ENCODE measurements at places on chromosomes 2 and 18. TPM values are rescaled to one million over a fixed set of nuclear protein-coding genes. Genes with fewer than 3 reads are reported as not detected.
A peak's percentile ranks its signal among the peaks of the same experiment; 100 is the strongest.

GRCh38 chr2:55842046-55842445, 81.5 kb downstream of the EFEMP1 start:
- DNase-seq: no peak

GRCh38 chr18:13628211-13628610, 98.1 kb downstream of the FAM210A start:
- DNase-seq: no peak

DNA sequence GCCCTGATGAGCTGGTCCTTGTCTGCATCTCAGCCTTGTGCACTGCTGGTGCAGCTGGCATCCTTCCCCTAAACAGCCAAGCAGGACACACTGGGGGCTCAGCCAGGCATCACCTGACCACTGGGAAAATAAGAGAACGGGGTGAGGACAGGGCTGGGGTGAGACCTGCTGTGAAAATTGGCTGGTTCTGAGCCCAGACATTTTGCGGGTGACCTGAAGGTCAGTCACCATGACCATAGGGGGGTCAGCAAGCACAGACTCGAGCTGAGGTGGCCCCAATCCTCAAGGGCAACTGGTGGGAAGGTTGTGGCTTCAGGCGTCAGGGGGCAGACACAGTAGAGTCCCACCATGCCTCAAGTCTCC, 144.9 kb upstream of the TWIST2 start:
- DNase-seq: no peak

GRCh38 chr18:22734791-22735627, 198.1 kb upstream of the RBBP8 start:
- peak; percentile 26 for DNase-seq

GRCh38 chr2:147364597-147364996, 480.2 kb upstream of the ACVR2A start:
- no peak for DNase-seq

- DNase-seq: no peak
These were observed 174.3 kb downstream of the BCL2 start for GRCh38 chr18:63145166-63145850.

DNA sequence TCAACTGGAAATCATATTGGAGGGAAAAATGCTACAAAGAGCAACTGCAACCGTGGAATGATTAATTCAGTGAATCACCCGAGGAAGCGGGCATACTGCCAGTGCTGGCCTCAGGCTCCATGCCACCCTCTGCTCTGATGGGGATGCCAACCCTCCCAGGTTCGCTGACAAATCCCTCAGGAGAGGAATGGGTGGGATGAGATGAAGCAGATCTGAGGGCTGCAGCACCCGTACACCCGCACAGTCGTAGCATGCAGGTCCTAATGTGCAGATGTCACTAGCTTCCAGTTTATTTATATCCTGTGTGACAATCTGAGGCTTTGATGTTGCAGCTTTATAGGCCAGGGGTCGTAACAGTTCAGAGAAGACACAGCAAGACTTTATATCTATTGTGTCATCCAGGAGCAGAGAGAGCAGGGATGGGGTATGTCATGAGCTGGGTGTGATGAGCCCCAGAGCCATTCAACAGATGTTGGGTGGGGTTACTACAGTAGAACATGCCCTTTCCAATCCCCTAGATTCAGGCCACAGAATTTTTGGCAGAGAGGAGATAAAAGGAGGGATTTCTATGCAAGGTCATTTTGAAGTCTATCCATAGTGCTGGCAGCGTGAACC, 44.6 kb downstream of the DPP4 start:
- DNase-seq: no peak

DNA sequence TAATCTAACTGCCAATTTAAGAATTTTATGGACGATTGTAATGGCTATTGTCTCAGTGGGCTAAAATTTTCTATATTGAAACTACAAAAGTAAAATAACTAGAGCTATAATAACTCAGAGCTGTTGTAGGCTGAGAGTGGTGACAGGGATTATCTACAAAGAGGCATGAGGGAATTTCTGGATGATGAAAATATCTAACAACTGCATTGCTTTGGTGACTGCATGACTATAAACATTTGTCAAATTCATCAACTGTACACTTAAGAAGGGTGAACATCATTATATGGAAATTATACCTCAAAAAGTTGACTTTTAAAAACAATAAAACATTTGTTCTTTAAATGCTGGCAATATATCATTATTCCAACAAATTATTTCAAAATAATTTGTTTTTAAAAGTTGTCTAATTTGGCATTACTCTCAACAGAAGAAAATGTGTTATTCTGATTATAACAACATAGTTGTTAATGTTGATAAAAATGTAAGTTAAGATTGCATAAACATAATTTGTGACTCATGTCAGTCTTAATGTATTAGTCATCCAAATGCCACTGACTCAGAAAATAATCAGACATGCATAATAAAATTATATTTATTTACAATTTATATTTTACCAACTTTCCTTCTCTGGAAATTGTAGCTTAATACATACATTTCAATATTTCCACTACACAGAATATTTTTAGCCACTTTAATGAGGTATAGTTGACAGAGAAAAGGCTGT, 865.1 kb upstream of the VRK2 start:
- DNase-seq: no peak

DNA sequence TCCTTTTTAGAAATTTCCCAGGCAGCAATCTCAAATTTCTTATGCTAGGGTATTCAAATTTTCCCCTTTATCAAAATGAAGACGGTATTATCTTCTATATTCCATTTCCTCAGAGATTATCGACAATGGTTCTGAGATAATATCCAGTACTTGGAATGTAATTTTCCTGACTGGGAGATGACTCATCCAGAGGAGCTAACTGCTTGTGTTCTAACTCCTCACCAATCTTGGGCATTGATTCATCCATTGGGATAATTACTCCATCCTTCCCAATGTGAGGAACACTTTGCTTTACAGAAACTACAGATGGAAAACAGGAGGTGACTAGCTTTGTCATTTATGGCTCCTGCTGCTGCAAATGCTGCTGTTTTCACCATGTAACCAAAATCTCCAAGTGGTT, 239.4 kb upstream of the LYPD1 start:
- no peak for DNase-seq

- no peak for DNase-seq
These were observed 349.3 kb downstream of the ZNF516 start for GRCh38 chr18:76145521-76146376.

DNA sequence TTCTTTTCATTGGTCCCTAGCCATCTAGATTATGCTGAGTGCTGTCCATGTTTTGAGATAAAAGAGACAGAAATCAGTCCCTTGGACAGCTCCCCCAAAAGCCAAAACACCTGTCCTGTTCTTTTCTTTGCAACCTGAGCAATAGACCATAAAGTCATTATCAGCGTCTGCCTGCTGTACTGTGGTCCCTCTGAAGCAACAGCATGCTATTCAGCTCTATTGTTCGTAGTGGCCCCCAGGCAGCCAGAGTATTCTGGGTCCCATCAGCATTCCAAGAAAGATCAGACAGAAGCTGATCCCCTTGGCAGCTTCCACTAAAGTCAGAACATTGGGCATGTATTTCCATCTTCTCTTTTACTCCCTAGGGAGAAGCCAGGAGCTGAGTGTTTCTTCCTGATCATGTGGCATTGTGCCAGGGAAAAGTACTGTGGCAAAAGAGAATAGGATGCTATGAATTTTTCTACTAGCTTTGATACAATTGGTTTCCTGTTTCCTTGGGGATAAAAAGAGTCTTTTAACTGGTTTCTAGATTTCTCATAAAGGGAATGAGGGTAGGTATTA, 33.6 kb upstream of the ZSWIM2 start:
- DNase-seq: no peak

DNA sequence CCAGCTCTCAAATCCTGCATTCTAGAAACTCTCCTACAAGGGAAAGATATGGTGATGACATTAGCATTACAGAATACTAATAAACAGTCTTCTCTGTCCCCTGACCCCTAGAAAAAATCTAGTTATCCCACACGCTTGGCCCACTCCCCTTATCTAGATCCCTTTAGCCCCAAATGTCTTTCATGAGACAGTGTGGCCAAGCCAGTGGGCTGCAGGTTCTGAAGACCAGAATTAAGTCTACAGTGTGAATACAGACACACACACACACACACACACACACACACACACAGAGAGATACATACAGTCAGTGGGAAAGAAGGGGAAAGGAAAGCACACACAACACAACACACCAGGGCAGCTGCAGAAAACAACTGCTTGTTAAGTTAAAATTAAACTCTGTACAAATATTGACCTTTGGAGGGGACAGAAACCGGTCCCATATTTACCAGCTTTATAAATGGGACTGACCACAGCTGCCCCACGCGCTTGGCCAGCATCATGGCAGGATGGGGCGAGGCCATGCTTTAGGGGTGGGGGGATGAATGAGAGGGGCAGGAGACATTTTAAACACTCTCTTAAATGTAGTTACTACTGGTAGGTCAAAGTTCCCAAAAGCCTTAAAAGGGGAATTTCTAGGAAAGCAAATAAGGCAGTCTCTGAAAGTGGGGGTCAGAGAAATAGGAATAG, 49.1 kb downstream of the NHEJ1 start:
- DNase-seq: no peak

DNA sequence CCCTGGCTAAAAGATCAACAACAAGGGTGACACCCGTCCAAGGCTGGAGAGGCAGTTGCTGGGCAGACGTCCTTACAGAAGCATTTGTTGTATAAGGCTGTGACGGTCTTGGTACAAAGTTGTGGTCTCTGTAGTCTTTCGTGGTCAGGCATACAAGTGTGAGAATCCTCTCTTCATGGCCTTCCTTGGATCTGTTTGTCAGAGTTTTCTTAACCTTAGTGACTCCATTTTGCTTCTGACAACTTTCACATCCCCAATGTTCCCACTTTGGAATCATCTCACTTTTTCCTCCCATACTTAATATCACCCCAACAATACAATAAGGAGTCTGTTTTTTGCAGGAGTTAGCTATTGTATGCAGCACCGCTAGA, 72.7 kb upstream of the ZCCHC2 start:
- DNase-seq: no peak

FAM110C gene
- total RNA-seq: not detected

C2orf80 gene
- total RNA-seq: not detected

CXCR4 gene
- 6.6 TPM for total RNA-seq

ERBB4 gene
- 2.8 TPM for total RNA-seq

ALPP gene
- total RNA-seq: not detected

C2orf76 gene
- total RNA-seq: 0.61 TPM

SLC19A3 gene
- not detected for total RNA-seq

CHRNG gene
- 13.6 TPM for total RNA-seq

TBR1 gene
- total RNA-seq: not detected

CRYBA2 gene
- not detected for total RNA-seq
